H1 (cell line): ENCODE measurements at places on chromosomes 3 and 15.

- peak; percentile 87 for DNase-seq
These were observed 36.3 kb downstream of the CHST14 start for GRCh38 chr15:40506964-40507571.

- DNase-seq, result no peak
These were observed 42.6 kb downstream of the DZIP1L start for GRCh38 chr3:138072796-138073195.

DNA sequence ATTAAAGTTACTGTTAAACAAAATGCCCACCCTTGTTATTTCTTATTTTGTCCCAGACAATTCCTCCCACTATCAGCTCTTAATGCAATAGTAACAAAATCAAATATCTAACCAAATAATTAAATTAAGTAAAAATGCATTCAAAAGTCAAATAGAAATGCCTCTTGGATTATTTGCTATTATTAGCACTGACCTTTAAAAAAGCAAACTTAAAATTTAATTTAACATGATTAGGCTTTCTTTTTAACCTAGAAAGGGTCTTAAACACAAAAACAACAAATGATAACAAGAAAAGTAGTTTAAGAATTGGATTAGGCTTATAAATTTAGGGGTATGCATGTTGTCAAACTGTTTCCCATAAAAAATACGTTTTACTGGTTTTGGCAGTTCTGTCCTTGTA, 159.8 kb downstream of the CBLB start:
- no peak for DNase-seq

GRCh38 chr3:17118771-17119170, 234.0 kb downstream of the PLCL2 start:
- no peak for DNase-seq

DNA sequence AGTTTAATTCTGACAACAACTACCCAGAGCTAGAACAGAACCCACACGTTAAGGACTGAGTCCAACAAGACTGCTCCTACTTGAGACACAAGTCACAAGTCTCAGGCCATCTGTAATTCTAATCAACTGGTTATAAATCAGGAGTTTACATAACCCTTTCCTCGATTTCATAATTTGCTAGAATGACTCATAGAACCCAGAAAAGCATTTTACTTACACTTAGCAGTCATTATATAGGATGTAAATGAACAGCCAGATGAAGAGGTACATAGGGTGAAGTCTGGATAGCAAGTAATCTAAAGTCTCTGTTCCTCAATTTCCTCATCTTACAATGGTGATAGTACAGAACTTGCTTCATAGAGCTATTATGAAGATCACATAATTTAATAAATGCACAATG, 1018.2 kb downstream of the DIPK2A start:
- no peak for DNase-seq

GRCh38 chr15:38547255-38547997, 17.2 kb downstream of the RASGRP1 start:
- no peak for DNase-seq

DNA sequence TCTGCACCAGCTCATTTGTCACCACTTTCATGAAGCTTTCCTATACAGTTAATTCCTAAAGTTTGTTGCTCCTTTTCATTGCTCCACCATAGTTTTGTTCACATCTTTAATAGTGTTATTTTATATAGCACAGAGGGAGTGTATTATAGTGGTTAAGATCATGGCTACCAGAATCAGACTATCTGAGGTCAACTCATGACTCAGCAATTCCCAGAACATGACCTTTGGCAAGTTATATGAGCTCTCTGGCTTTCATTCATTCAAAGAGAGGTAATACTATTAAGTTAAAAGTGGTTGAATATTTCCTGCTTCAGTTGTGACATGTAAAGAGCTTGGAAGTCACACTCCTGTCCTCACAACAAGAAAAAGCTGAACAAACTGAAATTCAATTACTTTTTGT, 1073.5 kb downstream of the NAALADL2 start:
- DNase-seq, result no peak
